Hematopoietic multipotent progenitor cell treated with erythropoietin and hydrocortisone succinate and interleukin-3 and kit ligand, for 4 days (in vitro differentiated cells): ENCODE measurements at places on chromosomes 11 and 22.

- no peak for DNase-seq
Observed at GRCh38 chr11:64092761-64093136, 57.0 kb downstream of the FLRT1 start.

DNA sequence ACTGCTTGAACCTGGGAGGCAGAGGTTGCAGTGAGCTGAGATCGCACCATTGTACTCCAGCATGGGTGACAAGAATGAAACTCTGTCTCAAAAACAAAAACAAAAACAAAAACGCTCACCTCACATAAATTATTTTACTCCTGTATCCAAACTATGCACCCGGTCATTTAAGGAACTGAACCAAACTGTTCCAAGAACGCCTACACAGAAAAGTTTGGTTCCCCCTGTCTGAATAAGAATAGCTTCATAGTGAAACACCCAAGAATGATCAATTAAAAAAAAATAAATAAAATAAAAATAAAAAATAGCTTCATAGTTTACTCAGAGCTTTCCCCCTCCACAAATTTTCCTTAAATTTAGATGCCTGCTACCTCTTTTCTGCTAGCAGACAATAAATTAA, 13.7 kb downstream of the NUP98 start:
- DNase-seq: no peak

DNA sequence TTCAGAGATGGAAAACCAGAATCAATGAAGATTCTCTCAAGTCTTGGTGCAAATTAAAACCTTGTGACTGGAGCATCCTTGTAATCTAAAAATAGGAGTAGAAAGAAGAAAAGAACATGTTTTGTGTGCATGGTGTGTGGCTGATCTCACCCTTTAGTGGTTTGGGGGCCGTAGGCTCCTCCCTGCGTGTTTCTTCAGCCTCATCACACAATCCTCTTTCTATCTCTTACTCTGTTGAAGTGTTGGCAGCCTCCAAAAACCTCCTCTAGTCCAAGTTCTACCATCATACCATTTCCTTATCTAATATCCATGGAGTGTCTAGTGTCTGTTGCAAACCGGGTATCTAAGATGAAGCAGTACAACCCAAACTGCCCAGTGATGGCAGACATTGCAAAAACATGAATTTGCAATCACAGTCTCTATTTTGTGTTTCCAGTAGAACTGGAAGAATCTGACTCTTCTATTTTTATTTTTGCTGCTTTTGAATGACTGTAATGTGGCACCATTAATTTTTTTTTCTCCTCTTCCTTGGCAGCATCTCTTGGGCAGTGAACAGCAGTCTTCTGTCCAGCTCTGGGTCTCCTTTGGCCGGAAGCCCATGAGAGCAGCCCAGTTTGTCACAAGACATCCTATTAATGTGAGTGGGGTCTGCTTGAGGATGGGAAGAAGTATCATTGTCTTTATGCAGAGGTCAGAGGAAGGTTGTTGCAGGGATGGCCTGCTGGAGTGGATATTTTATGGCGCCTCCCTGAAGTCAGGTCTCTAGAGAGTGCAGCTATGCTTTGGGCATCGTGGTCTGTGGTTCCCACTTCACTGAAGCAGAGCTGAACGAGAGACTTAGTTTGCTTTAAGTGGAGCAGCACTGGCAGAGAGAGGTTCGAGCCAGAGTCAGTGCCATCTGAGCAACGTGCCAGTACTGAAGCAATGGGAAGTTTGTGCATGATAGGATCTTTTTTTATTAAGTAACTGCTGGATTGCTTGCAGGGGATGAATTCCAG, 60.0 kb upstream of the SORL1-AS1 start:
- no peak for DNase-seq

- DNase-seq: peak; percentile 72
Observed at GRCh38 chr11:71580057-71581003, 2.3 kb downstream of the KRTAP5-11 start.

DNA sequence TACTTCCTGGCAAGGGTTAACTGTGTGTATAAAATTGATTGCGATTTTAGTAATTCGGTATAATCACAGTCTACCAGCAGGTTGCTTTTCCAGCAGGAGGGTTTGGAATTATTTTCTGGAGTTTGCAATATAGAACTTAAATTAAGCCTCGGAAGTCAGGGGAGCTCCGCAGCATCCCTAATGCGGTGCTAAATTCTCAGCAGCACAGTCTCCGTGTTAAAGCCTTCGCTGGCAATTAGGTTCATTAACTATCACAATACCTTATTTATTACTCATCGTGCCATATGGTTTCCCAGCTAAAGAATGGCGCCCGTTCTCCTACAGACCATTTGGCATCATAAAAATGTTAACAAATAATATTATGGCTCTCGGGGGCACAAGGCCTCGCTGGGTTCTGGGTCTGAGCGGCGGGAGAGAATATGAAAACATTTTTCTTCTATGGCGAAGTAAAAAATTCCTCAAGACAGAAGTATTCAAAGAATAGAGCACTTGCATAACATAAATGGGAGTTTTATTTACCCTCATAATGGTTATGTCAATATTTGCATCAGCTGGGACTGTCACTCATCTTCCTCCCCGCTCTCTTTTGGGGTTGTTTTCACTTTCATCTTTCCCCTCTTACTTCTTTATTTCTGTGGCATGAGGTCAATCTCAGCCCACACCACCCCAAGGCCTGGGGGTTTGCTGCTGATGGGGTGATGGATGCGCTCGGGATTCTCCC, 28.1 kb upstream of the ZBTB16 start:
- DNase-seq: no peak

DNA sequence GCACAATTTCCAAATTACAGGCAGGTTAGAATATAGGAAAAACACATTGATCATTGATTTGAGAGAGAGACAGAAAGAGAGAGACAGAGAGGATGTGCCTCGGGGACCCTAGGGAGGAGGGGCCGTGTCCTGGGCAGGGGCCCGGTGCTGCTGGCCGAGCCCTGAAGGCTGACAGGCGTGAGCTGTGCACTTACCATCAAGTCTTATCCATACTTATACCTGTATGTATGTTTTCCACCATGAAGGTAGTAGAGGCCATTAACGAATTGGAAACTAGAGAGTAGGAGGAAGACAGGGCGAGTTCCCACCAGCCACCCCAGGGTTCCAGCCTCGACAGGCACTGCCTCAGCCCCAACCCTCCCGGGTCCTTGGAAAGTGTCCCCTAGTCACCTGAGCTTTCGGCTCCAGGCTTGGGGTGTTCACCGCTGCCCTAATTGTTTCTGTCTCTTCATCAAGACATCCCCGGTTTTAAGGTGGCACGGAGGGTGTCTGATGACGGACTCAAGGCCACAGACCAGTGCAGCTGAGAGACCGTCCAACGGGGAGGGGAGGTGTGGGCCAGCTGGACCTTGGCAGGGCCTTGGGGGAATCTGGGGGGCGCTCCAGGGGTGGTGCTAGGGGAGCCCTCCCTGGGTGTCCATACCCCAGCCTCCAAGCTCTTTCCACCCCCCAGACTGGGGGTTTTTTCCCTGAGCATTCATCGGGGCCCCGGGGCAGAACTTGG, 431.3 kb downstream of the TBC1D22A start:
- DNase-seq: no peak

DNA sequence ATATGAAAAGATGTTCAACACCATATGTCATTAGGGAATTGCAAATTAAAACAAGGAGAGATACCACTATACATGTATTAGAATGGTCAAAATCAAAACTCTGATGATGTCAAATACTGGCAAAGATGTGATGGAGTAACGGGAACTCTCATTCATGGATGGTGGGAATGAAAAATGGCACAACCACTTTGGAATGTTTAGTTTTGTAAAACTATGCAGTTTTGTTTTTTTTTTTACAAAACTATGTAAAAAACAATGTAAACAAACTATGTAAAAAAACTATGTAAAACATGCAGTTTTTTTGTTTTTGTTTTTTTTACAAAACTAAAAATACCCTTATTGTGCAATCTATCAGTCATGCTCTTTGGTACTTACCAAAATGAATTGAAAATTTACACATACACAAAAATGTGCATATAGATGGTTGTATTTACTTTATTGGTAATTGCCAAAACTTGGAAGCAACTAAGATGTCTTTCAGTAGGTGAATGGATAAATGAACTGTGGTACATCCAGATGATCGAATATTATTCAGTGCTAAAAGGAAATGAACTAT, 5.0 kb upstream of the USP47 start:
- no peak for DNase-seq

- DNase-seq: no peak
Observed at GRCh38 chr11:119178166-119178680, 7.1 kb upstream of the NHERF4 start.

DNA sequence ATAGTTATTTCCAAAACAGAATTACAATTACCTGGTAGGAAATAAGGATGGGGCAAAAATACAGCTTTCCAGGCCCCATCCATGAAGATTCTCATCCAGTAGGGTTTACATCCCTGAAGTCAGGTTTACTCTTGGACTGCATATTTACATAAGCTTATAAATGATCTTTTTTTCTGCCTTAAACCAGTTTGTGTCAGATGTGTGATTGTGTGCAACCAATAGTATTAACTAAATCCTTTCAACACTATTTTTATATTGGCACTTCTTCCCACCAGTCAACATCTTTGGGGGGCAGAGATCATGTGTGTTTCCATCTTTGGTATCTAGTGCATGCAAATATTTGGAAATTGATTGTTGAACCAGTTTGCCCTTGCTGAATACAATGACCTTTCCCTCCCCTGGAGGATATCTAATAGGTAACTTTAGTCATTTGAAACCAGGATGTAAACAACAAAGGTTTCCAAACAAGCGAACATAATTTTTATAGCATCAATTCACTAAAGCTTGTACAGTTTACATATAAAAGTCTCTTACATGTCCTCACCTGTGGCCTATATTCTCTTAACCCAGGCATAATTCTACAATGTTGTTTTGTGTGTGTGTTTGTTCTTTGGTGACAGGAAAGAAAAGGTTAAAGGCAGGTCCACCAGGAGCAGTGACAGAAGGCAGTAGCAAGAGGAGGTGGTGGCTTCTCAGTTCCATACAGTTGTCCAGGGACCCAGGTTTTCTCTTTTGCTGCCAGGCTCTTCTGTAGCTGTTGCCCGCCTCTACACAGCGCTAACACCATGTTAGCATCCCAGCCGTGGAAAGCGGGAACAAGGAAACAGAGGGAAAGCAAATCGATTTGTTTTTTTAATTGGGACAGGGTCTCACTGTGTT, 1.7 kb upstream of the ME3 start:
- DNase-seq: no peak

- no peak for DNase-seq
Observed at GRCh38 chr22:26038365-26038764, 130.9 kb upstream of the SEZ6L start.

DNA sequence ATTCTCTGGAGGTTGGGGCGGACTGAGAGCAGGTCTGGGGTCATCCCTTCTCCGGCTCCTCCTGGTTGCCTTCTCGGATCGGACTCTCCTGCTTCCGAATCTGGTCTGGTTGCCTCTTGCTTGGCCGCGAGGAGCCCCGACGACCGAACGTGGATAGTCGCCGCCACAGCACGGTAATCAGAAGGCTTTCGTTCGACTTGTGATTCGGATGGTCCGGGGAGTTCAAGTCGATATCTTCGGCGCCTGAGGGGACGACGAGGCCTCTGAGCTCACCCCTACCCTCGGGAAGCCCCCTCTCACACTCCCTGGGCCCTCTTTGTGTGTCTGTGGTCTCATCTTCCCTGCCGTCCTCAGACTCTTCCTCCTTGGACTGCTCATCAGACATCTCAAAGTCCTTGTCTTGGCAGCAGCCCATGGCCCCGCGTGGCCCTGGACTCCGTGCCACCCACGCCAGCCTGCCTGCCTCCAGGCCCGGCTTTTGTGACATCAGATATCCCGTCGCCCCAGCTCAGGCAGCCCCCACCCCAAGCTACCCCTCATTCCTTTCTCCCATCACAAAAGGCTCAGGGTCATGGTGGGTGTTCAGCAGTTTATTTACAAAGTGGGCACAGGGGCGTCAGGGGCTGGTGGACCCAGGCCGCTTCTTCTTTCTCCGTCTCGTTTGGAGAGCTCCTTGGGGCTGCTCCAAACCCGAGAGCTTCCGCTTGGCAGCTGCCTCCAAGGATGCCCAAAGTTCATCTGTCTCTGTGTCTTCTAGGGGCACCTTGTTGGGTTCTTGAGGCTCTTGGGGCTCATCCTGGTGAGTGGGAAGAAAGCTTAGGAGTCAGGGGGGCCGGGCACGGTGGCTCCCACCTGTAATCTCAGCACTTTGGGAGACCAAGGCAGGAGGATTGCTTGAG, at the start of gene TEX54:
TEX54 (minus strand) TSS at position 506 of the 899 bp plus-strand sequence.
- no peak for DNase-seq

DNA sequence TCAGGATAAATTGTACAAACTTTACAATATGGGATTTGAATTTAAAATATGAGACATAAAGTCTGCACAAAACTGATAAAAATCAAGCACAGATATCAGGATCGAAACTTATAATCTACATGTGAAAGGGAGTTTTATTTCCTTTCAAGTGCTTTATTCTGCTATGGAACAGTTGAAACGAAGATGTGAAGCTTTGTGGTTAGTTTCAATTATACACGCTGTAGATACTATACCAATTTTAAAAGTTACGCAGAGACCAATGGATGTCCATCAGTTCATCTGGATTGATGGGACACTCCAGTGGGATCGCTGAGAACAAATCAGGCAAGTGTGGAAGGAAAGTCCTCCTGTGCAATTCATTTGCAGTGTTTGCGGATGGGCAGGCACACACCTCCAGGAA, 34.5 kb upstream of the CAT start:
- DNase-seq: no peak

DNA sequence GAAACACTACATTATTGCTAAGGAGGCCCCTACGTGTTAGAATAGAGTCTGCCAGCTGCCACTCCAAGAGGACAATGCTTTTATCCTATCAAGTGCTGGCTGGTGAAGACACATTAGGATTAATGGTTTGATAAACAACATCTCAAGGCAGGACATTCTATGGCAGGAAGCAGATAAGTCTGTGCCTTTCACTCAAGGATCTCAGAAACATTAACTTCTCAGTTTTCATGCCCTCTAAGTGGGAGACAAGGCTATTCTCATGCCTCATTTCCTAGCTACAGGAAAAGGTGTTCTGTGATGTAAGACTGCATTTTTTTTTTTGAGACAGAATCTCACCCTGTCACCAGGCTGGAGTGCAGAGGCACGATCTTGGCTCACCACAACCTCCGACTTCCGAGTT, 23.5 kb upstream of the TIMP3 start:
- peak; percentile 65 for DNase-seq
